ENCODE measurements at places on chromosomes 3 and 15. TPM values are rescaled to one million over a fixed set of nuclear protein-coding genes. Genes with fewer than 3 reads are reported as not detected.
A peak's percentile ranks its signal among the peaks of the same experiment; 100 is the strongest.

GRCh38 chr15:101137312-101137940 lies 114.4 kb downstream of the CHSY1 start:
- peaks cover 6% of the 10 kb centered on the region for H3K36me3 ChIP-seq
- no peak overlapping the region for H3K4me3 ChIP-seq
- DNase-seq: no peak
- H3K27me3 ChIP-seq: no peaks in the 10 kb centered on the region
- H3K27ac ChIP-seq: no peak overlapping the region

DNA sequence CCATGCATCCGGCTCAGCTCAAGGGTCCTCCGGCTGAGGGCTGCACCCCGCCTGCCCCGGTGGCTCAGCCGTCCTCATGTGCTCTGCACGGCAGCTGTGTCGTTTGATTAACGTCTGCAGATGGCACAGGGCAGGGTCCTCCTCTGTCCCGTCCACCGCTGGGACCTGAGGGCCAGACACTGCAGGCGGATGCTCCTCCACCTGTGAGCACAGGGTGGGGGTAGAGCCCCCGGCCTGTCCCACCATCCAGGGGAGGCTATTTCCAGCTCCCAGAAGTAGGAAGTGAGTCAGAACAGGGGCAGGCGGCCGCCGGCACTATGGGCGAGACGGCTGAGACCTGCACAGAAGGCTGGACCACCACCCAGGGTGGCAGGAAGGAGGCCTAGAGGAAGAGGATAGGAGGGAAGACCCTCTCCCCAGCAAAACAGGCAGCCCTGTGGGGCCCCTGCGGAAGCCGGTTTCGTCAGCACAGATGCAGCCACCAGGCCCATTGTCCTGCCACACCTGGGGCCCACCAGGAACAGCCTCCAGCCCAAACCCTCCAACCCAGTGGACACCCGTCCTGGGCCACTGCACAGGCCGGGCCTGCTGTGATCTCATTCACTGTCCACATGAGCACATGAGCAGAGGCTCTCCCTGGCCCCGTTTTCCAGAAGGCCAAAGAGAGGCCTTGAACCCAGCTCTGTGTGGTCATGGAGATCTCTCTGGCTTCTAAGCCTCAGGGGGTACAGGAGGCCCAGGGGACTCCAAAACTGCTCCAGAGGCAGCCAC lies 12.6 kb upstream of the PLXND1 start:
- no peaks in the 10 kb centered on the region for H3K27me3 ChIP-seq
- no peak overlapping the region for H3K4me3 ChIP-seq
- DNase-seq: no peak

DNA sequence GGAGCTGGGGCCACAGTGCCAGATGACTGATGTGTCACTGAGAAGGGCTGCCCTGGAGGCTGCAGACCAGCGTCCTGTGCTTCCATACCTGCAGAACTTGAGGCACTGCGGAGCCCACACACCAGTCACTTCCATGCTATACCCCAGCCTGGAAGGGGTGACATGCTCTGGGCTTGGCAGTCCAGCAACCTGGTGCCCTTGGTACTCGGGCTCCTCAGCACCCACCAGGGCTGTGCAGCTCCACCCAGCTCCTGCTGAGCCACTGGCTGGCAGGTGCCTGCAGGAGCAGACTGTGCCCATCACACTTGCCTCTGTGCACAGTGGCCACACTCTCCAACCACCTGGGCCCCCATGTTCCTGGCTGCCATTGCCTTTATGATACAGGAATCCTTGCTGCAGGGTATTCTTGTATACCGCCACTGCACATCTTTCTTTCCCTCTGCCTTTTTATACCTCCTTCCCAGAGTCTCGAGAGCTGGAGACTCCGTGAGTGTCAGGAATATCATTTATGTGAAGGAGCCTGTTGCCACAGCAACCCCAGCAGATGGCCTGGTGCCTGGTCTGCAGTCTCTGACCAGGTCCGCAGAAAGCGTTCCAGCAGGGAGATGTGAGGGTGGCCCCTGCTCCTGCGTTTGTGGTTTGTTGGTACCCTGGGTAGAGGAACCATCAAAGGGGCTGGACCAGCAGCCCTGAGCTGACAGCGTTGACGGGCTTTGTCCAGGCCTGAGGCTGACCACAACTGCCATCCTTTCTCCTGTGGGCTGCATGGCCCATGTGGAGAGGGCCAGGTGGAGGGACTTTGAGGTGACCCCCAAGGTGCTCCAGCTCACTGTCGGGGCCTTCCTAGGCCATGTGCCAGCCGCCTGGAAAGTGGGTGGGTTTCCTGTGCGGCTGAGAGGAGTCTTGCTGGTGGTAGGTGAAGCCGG lies 93.4 kb upstream of the PLXNA1 start:
- peaks cover 24% of the 10 kb centered on the region for H3K4me1 ChIP-seq
- no peaks in the 10 kb centered on the region for H3K36me3 ChIP-seq
- H3K4me3 ChIP-seq: no peak overlapping the region
- DNase-seq: no peak

DNA sequence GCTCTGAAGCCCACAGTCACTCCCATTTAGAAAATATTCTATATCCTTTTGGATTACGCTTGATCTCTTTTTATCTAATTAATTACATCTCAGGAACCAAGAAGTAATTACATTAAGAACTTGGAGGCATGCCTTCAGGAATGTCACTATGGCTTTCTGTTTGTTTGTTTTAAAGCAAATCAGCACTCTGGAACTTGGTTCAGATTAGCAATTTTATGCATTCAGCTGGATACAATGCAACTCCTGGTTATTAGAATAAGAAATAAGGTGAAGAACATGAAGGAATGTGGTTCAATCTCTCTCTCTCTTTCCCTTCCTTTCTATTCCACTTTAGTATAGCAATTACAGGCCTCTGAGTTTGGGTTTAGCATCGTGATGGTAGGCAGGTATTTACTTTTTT lies 235.8 kb downstream of the FHIT start:
- H3K4me1 ChIP-seq: no peaks in the 10 kb centered on the region
- no peaks in the 10 kb centered on the region for H3K27me3 ChIP-seq
- H3K36me3 ChIP-seq: no peaks in the 10 kb centered on the region
- no peak overlapping the region for H3K4me3 ChIP-seq
- DNase-seq: no peak

- H3K4me1 ChIP-seq: no peaks in the 10 kb centered on the region
- DNase-seq: no peak
- H3K4me3 ChIP-seq: no peak overlapping the region
- no peaks in the 10 kb centered on the region for H3K36me3 ChIP-seq
- H3K27ac ChIP-seq: no peak overlapping the region
- H3K27me3 ChIP-seq: peaks cover 35% of the 10 kb centered on the region
These were observed 64.5 kb downstream of the RYR3 start for GRCh38 chr15:33375236-33375635.

DNA sequence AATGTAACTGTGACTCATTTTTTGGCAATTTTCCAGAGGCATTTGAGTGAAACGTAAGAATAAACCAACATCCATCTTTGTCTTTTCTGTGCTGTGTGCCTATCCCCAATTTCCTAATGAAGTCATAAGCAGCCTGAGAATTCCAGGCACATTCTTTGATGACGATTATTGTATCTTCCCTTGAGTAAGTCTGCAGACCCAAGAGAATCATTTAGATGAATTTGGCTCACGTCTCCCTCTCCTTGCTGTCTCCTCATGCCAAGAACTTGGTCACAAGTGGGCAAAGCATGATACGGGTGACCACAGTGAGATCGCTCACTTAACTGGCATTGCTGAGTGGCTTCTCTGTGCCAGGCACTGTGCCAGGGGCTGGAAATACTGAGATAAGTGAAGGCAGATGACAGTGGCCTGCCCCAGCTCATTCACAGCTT lies 384.5 kb upstream of the IL12A start:
- H3K27ac ChIP-seq: no peak overlapping the region
- no peaks in the 10 kb centered on the region for H3K4me1 ChIP-seq
- no peaks in the 10 kb centered on the region for H3K36me3 ChIP-seq
- DNase-seq: peak; percentile 48
- H3K4me3 ChIP-seq: no peak overlapping the region

The CPNE9 gene
- not detected for total RNA-seq
